ENCODE measurements at places on chromosomes 6 and 20.

DNA sequence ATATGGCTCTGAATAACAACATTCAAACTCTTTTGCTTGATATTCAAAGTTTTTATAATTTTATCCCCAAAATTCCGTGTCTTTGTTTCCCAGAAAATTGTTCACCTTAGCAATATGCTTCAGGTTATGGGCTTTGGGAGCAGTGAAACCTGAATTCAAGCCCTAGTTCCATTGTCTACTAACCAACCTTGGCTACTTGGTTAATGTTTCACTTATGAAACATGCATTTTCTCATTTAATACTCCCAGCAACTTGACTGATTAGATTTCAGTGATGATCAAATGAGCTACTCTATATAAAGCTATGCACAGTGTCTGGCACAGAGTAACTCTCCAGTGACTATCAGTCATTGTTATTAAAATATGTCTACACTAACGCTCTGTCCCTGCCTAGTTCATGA is 192.2 kb upstream of the TENT5A start:
- DNase-seq = no peak

- DNase-seq = peak; percentile 89
These were observed 577.9 kb upstream of the FLRT3 start for GRCh38 chr20:14915356-14915755.

- no peak for DNase-seq
These were observed 238.1 kb downstream of the HAO1 start for GRCh38 chr20:7702141-7702540.

- no peak for DNase-seq
These were observed 527 bp downstream of the FBXO30 start for GRCh38 chr6:145814035-145814500.

DNA sequence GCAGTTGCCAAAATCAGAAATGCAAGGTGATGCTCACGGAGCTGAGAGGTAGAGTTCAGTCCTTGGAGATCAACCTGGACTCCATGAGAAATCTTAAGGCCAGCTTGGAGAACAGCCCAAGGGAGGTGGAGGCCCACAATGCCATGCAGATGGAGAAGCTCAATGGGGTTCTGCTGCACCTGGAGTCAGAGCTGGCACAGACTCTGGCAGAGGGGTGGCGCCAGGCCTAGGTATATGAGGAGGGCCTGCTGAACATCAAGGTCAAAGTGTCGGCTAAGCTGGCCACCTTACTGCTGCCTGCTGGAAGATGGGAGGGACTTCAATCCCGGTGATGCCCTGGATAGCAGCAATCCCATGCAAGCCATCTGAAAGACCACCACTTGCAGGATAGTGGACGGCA is 23.9 kb upstream of the FUT9 start:
- DNase-seq = no peak

Data from amniotic epithelial cell (primary cell).